GM20000 (cell line): ENCODE measurements at places on chromosomes 2 and 18.
A peak's percentile ranks its signal among the peaks of the same experiment; 100 is the strongest.

DNA sequence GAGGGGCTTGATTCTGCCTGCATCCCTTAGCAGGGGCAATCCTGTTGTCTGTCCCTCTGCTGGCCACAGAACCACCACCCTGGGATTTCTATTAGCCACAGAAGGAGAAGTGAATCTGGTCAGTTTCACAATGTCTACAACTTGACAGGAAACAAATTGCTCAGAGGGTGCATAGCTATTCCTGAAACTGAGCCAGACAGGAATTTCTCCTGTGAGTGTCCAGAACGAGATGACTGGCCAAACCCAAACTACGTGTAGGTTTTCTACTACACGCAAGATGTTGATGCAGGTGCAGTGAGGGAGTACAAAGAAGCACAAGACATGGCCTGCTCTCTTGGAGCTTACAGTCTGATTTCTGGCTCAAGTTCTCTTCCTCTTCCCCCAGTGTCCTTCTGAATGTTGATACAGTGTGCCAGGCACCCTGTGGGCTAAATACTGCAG lies 201.9 kb downstream of the CLIP4 start:
- peak; percentile 14 for DNase-seq

GRCh38 chr2:101195871-101196661 lies 44.9 kb upstream of the TBC1D8 start:
- no peak for DNase-seq

DNA sequence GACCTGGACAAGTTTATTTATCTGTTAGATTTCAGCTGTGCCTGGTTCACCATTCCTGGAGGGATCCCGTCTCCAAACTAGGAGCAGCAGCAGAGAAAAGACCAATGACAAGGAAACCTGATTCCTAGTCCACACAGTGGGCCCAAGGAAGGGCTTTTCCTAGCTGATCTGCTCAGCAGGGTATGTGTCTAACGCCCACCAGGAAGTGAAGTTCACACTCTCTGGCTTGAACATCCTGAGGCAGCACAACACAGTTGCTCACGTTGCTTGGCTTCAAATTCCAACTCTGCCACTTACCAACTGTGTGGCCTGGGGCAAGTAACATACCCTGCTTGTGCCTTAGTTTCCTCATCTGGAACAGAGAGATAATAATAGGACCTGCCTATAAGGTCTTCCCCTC lies 42.9 kb downstream of the XDH start:
- no peak for DNase-seq

- DNase-seq: no peak
Measured at GRCh38 chr18:23646282-23646681, 16.4 kb downstream of the ANKRD29 start.

DNA sequence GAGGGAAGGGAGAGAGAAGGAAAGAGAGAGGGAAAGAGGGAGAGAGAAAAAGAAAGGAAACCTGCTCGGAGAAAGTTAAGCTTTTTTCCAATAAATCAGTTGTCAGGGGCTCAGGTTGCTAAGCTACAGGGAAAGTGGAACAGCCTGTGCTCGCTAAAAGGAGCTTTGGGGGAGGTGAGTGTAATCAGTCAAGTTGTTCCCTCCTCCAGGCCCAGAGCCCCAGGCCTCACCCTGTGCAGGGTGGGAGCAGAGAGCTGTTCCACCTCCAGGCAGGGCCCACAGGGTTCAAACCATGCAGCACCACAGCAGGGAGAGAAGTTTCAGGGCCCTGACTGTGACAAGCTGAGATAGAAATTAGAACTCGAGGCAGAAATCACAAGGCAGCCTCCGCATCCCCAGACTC lies 56.4 kb upstream of the PPP1CB start:
- no peak for DNase-seq

DNA sequence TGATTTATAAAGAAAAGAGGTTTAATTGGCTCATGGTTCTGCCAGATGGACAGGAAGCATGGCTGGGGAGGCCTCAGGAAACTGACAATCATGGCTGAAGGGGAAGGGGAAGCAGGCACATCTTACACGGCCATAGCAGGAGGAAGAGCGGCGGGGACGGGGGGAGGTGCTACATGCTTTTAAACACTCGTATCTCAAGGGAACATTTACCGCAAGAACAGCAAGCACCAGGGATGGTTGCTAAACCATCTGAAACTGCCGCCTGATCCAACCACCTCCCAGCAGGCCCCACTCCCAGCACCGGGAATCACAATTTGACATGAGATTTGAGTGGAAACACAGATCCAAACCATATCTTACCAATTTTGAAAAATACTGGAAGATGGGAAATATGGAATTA lies 362.8 kb downstream of the FBXO15 start:
- DNase-seq: no peak

- peak; percentile 71 for DNase-seq
Measured at GRCh38 chr2:86358957-86359356, 21.5 kb upstream of the REEP1 start.

DNA sequence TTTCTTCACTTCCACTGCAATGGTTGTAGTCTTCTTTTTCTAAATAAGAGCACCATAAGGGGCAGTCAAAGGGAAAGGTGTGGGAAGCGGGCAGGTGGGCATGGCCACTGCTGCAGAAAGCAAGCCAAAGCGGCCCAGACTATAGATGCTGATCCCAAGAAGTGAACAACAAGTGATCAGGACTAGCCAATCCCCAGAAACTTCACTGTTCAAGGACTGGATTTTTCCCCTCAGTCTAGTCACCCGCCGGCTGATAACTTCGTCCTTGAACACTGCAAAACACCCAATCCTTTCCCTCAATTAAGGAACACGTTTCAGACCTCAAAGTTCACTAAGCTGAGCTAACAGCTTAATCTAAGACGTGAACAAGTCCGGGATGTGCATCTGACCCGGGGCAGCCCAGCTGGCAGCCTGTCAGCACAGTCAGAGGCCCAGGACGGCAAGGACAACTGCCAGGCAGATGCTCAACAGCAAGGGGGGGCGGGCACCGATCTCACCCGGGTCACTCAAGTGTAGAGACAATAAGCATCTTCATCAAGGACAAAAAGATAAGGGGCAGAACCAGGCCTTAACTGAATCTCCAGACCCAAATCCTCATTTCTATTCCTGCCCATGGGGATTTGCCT lies 59.8 kb downstream of the HDLBP start:
- DNase-seq: no peak

DNA sequence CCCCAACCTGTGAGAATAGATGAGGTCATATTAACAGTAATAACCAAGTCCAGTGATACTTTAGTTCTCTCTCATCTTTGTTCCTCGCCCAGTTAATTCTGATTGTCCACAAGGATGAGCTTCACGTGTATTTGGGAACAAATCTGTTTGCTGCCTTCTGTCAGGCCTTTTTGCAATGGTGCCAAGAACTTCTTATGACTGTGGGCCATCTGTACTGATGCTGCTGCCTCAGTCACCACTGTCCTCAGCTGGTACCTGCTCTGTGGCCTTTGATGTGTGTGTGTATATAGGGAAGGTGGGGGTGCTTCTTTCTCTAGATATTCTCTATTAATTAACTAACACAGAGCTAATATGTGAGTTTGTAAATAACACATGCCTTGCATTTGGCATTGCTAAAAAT lies 392.9 kb downstream of the TGIF1 start:
- no peak for DNase-seq

- DNase-seq: no peak
Measured at GRCh38 chr2:15170070-15170775, 390.9 kb downstream of the NBAS start.

DNA sequence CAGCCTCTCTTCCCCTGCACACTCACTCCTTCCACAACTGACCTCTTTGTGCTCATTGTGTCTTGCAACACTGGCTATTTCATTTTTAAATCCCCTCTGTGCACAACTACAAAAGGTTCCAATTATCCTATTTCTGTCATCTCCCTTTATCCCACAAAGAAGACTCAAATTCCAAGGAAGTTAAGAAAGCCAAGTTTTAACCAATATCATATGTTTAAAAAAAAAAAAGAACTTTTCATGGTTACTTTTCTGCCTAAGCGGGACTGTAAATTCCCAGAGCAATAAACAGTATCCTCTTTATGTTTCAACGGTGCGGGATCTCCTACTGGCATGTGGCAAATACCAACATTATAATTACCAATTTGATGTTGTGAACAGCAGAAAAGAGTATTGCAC lies 83.8 kb downstream of the DOCK10 start:
- DNase-seq: no peak

DNA sequence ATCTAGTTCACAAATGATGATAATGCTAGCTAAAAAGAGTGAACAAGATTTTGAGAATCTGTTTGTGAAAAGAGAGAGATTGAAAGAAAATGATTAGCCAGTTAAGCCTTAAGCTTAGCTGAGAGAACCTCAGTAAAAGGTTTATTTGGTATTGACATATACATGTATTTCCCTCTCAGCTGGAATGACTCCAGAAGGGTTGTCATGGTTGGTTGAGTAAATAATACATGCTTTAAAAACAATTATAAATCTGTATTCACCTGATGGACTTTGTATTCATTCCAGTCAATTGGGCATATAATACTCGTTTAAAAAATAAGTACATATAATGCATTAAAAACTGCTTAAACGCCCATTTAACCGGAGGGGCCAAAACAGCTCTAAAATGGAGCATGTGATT lies 181.4 kb downstream of the GRB14 start:
- no peak for DNase-seq

GRCh38 chr2:30759481-30759880 lies 47.8 kb downstream of the CAPN13 start:
- no peak for DNase-seq

- no peak for DNase-seq
Measured at GRCh38 chr2:101693991-101694588, 3.4 kb upstream of the MAP4K4 start.

- no peak for DNase-seq
Measured at GRCh38 chr2:53512071-53512826, 255.4 kb upstream of the CHAC2 start.

DNA sequence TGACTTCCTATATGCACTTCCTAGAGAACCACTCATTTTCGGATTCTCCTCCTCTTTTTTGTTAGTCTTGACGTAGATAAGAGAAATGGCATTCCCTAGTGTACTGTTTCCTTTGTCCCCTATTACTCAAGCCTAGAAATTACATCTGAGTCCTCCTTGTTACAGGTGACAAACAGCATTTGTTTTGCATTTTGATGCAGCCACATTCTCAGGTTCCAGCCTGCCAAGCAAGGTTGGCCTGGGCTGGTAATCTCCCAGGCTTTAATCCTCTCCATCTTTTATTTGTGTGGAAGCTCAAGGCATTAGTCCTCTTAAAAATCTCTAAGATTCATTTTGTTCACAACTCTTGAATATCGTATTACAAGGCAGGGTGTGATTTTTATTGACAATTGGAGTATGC lies 318.0 kb upstream of the NRP2 start:
- no peak for DNase-seq
